ENCODE measurements at places on chromosomes 6 and 20.

GRCh38 chr20:44111712-44112335 is 75.2 kb downstream of the JPH2 start:
- DNase-seq = no peak

DNA sequence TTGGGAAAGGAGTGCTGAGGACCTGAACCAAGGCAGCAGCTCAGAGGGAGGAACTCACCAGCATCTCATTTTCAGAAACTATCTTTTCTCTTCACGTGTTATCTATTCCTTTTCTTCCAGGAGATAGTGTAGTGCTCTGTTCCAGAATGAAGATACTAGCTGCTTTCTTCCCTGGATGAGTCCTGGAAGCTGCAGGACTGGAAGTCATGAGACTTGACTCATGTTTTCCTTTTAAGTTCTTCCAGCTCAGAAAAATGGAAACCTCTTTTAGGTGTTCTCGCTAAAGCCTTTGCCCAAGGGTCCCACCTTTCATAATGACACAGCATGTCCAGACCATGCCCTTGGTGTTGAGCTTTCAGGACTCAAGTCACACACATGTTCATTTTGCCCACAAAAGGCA is 106.7 kb downstream of the UNC5CL start:
- no peak for DNase-seq

- no peak for DNase-seq
Measured at GRCh38 chr6:109313139-109313538, 69.1 kb downstream of the CD164 start.

DNA sequence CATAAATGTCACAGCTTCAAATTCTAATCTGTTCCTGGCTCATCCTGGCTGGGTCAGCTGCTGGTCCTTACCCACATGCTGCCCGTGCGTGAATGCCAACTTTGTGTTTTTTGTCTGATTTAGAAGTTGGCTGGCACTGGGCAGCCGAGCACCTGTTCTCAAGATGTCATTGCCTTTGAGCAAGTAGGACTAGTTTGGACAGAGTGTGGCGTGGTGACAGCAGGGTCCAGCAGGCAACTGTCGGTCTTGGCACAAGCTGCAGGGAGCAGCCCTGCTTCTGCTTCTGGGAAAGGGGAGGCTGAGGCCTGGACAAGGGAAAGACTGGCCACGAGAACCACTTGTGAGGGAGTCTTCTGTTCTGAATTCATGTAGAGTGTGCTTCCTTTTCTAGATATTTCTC is 26.4 kb upstream of the ADRM1 start:
- no peak for DNase-seq

GRCh38 chr6:16316741-16317251 is 78.4 kb downstream of the GMPR start:
- no peak for DNase-seq

GRCh38 chr6:28553986-28554881 is 28.6 kb downstream of the GPX5 start:
- no peak for DNase-seq
